EH (cell line): ENCODE measurements at places on chromosomes 16 and 17.
A peak's percentile ranks its signal among the peaks of the same experiment; 100 is the strongest.

GRCh38 chr17:65102788-65103187 is 34.4 kb upstream of the RGS9 start:
- DNase-seq: peak; percentile 37

DNA sequence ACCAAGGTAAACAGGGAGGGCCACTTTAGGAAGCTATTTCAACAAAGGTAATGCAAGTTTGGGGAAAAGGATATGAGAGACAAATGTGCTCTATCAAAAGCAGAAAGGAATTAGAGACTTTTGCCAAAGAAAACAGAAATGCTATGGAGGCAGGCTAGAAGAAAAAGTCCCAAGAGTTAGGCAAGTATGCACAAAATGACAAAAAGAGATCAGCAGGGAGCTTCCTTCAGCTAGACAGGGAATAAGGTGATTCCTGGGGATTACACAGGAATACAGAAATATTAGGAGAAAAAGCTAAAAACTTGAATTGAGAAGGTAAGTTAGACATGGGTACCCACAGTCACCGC is 2.4 kb downstream of the FXR2 start:
- peak; percentile 63 for DNase-seq

GRCh38 chr16:66207139-66207882 is 159.2 kb upstream of the CDH5 start:
- DNase-seq: peak; percentile 33

DNA sequence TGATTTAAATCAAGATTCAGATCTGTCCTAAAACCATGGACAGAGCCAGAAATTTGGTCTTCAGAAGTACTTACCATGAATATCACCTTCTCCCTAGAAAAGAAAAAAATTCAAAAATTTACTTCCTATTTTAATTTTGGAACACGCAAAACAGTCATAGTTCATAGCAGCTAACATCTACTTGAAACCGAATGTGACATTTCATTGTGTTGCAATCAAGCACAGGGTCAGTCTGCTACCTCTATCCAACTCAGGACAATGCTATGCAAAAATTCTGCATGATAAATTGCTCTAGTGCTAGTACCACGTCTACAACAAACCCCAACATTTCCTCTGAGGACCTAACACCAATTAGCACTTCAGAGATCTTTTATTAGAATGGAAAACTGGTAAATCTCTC is 7.7 kb downstream of the JPT1 start:
- peak; percentile 48 for DNase-seq

DNA sequence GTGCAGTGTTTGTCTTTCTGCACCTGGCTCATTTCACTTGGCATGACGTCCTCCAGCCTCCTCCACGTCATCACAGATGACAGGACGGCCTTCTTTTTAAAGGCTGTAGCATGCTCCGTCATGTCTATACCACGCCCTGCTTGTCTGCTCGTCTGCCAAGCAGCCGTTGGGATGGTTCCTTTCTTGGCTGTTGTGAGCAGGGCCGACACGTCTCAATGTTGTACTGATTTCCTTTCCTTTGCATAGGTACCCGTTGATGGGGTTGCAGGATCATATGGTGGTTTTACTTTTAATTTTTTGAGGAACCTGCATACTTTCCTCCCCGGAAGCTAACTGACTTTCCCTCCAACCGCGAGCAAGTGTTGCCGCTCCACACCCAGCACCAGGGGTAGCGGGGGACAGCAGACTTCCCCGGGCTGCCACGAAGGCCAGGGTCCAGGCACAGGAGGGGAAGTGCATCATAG is 212.2 kb upstream of the ZNF469 start:
- no peak for DNase-seq

DNA sequence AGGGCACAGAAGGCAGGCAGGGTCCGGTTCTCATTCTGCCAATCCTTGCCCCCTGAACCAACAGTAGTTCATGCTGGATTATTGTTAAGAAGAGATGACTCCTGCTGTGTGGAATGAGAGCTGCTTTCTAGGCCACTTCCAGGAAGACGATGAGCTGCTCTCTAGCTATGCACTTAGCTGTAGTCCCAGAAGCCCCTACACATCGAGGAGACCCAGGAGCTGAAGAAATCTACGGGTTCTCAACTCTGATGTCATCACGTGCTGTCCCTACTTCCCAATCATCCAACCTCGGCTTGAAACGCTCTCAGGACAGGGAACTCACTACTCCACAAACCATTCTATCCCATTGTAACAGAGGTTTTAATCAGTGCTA is 29.0 kb upstream of the EMP2 start:
- peak; percentile 88 for DNase-seq

- DNase-seq: no peak
Measured at GRCh38 chr17:50818261-50818660, 17.1 kb upstream of the WFIKKN2 start.

DNA sequence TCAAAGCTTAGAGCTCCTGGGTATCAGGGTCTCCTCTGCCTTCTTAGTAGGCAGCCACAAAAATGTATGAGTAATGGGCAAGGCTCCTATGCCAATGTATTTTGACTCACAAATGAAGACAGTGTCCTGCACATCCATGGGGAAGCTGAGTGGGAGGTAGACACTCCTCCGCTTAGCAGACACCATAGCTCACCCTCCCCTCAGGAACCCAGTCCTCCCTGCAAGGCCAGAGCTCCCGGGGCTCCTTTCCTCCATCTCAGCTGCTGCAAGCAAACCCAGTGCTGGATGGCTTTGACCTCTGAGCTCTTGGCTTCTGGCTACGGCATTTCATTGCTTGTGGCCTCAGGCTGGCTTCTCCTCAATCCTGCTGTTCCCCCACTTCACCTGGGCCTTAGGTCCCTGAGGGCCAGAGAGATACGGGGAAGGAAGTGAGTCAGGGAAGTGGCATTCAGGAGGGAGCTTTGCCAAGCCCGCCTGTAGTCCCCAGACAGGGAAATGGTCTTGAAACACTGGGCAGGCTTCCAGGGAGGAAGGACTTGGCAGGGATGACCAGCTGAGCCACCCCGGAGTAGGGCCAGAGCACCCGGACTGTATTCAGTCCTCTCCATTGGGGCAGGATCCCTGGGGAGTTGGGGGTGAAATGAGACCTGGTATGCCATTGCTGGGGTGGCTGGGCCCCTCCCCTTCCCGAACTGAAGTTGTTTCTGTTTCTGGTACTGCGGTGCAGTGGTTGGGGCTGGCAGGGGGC is 4.5 kb downstream of the ABCC3 start:
- DNase-seq: peak; percentile 99

DNA sequence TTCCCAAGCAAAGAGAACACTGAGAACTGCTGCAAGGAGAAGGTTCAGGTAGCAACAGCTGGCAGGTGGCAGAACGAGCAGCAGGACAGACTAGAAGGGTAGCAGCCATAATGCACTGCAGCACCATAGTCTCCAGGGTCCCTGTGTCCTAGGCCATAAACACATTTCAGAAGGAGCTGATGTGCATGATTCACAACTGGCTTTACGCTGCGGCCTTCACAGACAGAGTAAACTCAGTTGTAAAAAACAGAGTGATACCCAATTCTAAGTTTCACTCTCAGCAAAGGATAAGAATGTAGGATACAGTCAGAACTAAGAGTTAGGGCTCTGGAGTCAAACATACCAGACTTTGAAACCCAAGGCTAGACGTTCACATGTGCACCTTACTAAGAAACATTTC is 24.4 kb downstream of the ARHGAP17 start:
- DNase-seq: no peak

GRCh38 chr17:59558953-59559352 is 6.5 kb upstream of the DHX40 start:
- peak; percentile 11 for DNase-seq

DNA sequence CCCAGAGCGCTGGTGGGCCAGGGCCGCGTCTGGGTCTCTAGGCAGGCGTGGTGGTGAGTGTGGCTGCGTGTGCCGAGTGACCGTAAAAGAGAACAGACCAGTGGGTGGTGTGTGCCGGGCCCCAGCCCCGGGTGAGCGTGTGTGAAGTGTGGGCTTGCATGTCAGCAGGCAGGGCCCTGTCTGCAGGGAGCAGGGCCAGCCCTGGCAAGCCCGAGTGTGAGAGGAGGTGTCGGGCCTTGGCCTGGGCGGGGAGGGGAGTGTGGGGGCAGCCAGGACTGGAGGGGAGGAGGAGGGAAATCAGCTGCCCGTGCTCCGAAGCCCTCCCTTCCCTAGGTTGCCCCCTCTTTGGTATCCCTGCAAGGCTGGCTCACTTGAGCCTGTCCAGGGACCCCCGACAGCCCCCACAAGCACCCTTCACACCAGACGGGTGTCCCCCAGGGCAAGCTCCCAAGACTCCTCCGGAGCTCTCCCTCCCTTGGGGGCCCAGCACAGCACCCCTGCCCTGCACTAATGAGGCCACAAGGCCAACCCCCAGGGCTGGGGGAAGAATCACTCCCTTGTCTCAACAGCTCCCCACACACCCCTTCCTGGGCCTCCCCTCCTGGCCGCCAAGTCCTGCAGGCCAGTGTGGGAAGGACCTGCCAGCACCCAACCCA is 1.9 kb downstream of the USH1G start:
- no peak for DNase-seq

- DNase-seq: no peak
Measured at GRCh38 chr16:70465999-70466804, 11.8 kb downstream of the FCSK start.

DNA sequence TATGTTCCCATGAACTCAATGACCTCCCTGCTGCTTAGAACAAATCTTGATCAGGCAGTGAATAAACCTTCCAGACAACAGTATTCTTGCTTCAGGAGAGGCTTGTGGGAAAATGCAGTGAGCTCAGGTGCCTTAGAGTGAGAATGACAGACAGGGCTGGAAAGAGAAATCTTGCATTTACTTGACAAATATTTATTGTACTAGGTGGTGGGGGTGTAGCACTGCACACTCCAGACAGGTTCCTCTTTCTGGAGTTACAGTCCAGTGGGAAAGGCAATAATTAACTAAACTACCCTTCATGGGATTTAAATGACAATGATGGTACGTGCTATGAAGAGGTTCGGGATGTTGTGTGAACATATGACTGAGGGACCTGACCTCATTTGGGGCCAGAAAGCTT is 182.9 kb downstream of the SHISA9 start:
- DNase-seq: no peak

DNA sequence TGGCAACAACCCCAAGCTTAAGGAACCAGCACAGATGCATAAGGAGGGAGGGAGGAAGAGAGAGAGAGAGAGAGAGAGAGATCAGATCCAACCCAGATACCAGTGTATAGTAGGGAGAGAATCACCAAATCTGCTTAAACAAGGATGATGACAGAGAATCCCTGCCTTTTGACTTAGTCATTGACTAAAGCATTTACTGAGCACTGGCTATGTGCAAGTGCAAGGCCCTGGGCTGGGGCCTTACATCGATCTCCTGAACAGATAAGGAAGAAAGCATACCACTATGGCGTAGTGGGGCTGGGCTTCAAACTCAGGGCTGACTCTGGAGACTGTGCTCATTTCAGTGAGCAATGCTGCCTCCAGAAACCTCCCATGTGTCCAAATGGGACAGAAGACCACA is 15.8 kb downstream of the TSNAXIP1 start:
- DNase-seq: peak; percentile 80

- DNase-seq: no peak
Measured at GRCh38 chr17:6102615-6103014, 32.4 kb downstream of the WSCD1 start.

DNA sequence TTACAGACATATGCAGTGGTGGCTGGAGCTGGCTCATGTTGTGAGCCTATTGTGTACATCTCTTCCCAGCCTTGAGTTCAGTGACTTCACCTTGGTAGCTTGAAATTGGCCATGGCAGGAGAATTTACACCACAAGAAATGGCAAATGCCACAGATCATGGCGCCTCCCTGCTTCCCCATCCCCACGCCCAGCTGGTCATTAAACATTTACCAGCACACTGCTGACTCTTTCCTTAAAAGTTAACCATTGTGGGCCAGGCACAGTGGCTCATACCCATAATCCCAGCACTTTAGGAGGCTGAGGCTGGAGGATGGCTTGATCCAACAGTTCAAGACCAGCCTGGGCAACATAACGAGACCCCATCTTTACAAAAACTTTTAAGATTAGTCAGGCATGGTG is 22.6 kb upstream of the ITGB4 start:
- DNase-seq: no peak

GRCh38 chr17:16104189-16104588 is 104.6 kb downstream of the TTC19 start:
- no peak for DNase-seq

GRCh38 chr17:43366891-43367736 is 31.7 kb upstream of the ARL4D start:
- DNase-seq: peak; percentile 46

GRCh38 chr17:545156-545555 is 169.5 kb downstream of the VPS53 start:
- DNase-seq: no peak

DNA sequence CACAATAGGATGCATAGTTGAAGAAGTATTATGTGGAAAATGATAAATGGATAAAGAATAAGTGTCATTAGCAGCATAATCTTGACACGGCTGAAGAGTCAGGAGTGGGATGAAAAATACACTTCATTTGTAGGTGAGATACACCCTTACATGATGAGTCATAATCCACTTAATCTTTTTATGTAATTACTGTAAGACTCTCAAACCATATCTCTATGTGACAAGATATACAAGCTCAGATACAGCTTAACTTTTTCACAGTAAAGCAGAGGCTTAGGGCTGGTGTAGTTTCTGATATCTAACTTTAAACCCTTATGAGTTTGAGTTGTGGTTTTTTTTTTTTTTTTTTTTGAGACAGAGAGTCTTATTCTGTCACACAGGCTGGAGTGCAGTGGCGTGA is 101.2 kb downstream of the FTO start:
- DNase-seq: no peak

- peak; percentile 73 for DNase-seq
Measured at GRCh38 chr17:67260170-67260987, 15.4 kb upstream of the HELZ start.
